ENCODE measurements at places on chromosomes 3 and 15.
A peak's percentile ranks its signal among the peaks of the same experiment; 100 is the strongest.

DNA sequence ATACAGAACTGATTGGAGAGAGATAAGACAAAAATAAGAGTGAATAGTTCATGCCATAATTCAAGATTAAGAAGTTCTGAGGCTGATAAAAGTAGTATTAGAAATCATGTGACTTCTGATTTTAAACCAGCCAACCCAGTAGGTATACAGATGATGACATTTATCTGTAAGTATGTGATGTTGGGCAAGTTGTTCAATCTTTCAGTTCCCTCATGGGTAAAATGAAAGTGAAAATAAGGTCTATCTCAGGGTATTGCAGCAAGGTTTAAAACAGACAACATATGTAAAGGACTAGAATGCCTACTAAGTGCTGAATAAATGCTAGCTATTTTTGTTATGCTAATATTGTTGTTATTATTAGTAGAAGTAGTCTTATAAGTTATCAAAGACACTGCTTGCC, 1055.7 kb downstream of the NAALADL2 start:
- DNase-seq: no peak

DNA sequence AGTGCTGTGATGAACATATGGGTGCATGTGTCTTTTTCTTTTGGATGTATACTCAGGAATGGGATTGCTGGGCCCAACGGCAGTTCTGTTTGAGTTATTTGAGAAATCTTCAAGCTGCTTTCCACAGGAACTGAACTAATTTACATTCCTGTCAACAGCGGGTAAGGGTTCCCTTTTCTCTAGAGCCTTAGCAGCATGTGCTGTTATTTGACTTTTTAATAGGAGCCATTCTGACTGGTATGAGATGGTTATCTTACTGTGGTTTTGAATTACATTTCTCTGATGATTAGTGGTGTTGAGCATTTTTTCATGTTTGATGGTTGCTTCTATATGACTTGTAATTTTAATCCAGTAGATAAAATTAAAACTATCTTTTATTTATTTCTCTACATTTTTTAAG, 1168.6 kb upstream of the ALCAM start:
- DNase-seq: no peak

- no peak for DNase-seq
Measured at GRCh38 chr15:62346168-62346567, 181.1 kb upstream of the C2CD4B start.

DNA sequence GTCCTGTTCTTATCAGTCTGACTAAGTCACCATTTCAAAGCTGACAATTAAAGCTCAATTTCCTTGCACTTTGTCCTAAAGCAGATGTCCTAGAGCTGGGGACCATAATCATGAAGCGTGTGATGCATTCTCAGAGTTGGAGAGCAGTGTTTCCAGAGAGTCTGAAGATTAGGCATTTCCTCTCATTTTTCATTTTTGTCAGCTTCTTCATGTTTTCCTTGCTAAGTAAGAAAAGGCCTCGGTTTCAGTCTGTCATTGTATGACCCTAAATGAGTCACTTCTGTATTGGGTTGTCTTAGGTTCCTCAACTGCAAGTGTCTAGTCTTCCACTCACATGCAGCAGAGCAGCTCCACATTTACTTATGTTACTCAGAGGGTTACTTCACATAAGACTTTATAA, 257.2 kb upstream of the TPRG1 start:
- no peak for DNase-seq

DNA sequence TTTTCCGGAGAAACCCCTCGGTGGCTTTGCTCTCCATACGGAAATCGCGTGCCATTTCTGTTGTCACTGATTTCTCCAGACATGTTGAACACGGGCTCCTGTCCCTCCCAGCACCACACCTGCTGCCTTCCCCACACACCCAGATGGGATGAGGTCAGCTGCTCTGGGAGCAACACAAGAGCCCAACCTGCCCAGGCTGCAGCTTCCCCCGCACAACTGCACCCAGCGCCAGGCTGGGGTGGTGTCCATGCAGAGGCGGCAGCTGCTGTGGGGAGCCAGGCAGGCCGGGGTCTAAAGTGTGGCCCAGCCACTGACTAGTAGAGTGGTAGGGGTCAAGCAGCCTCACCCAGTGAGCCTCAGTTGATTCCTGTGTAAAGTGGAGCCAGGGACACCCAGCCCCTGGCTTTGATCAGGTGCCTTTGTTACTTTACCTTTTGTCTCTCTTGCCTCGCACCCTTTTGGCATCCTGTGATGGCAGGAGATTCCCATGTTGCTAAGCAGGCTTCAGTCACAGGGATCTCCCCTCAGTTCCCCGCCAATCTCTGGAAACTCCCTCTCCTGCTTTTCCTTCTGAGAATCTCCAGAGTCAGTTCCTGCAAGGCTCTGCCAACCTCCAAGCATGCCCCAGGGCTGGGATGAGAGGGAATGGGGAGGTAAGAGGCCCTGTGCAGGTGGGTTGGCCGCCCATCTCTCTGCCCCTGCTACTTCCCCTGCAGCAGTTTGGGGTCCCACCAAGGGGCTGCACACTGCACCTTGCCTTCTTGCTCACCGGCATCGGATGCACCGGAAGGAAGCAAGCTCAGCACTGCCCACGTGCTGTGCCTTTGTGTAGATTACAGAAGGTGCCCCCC, 91.8 kb upstream of the ALDH1A3 start:
- peak; percentile 38 for DNase-seq

GRCh38 chr3:107116251-107116650, 261.0 kb upstream of the CCDC54 start:
- no peak for DNase-seq

DNA sequence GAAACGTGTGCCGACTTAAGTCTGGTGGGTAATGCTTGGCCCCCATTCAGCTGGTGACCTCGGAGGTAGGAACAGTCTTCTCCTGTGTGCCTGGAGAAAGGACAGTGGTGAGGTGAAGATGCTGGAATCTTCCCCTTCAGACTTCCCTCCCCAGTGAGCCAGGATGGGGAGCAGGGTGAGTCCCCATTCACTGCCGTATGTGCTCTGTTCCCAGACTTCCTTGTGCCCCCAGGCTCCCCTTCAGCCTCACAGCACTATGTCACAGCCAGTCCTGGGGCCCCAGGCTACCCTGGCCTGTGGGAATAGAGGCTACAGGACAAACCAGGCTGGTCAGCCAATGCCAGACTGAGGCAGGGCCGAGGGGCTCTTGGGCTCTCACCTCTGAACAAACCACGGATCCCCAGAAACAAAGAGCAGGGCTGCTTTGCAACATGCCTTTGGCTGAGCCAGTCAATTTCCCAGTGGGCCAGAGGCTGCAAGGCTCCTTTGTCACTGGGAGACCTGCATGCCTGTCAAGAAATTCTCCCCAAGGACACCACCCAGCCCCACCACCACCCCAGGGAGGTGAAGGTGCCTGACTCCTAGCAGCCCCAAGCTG, 31.8 kb upstream of the HHATL start:
- no peak for DNase-seq

DNA sequence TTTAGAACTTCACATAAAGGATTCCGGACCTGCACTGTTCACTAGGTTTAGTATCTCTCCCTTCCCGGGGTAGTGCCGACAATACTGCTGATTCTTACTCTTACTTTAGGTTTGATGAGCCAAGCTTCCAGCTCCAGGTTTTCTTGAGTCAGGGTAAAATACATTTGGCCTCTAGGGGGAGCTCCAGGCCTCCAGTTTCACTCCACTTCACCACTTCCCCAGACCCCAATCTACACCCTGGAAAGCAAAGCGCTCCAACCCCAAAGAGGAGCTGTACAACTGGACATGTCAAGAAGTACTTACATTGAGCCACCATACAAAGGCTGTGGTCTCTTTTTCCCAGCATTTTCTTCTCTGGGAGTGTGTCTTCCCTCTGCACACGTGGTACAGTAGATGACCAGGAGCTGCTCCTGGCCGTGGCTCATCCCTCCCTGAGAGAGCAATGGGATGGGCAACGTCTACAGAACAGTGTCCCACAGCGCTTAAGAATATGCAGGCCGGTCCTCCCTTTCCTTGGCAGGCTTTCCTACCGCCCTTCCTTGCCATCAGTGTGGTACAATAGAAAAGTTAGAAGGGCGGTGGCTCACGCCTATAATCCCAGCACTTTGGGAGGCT, 93.9 kb upstream of the CCDC80 start:
- DNase-seq: peak; percentile 92

- DNase-seq: peak; percentile 70
Measured at GRCh38 chr3:192916371-192917027, 1.2 kb downstream of the MB21D2 start.

DNA sequence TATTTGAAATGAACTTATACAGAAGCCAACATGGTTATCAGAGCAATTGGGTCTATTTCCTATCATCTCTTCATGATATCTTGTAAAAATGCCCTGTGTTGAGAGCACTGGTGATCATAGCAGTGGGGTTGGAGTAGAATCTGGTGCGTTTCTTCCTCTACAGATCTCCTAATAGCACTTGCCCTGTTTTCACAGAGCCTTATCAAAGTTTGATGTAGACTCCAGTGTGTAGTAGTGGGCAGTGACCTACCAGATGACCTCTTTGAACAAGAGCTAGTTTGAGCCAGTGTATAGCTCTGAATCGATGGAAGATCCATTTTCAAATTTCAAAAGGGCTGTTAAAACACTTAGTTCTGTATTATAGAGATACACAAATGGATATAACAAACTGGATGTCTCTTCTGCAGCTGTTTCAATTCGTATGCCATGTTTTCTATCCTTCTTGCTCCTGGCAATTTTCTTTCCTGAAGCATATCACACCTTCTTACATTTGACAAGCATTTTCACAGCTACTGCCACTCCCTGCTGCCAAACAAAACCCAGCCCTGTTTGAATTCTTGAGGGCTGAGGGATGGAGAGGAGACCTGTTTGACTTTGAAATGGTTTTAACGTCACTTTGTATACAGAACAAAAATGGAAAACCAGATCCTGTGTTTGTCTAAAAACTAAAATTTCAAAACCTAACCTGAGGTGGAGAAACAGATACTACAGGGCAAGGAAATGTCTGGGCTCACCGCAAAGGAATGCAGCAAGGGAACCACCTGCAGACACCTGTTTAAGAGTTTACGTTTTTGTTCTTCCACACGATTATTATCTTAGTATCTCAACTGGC, 354.5 kb upstream of the TPRG1 start:
- no peak for DNase-seq

DNA sequence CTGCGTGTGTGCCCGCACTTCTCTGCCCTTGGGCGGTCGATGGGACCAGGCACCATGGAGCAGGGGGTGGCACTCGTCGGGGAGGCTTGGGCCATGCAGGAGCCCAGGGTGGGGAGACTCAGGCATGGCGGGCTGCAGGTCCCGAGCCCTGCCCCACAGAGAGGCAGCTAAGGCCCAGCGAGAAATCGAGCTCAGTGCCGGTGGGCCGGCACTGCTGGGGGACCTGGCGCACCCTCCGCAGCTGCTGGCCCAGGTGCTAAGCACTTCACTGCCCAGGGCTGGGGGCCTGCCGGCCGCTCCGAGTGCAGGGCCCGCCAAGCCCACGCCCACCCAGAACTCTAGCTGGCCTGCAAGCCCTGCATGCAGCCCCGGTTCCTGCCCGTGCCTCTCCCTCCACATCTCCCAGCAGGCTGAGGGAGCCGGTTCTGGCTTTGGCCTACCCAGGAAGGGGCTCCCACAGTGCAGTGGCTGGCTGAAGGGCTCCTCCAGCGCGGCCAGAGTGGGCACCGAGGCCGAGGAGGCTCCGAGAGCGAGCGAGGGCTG, 553 bp upstream of the RTP4 start:
- no peak for DNase-seq

DNA sequence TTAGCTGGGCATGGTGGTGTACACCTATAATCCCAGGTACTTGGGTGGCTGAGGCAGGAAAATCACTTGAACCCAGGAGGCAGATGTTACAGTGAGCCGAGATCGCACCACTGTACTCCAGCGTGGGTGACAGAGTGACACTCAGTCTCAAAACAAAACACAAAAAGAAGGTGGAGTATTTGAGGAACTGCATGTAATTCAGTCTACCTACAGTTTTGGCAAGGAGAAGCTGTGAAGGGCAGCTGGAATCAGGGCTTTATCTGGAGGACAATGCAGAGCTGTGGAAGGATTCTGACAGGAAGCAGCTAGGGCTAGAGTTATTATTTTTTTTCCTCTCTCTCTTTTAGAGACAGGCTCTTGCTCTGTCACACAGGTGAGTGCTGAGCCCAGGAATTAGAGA, 6.8 kb downstream of the H1-8 start:
- no peak for DNase-seq
